ENCODE measurements at places on chromosomes 11 and 22.

- DNase-seq = no peak
- H3K27me3 ChIP-seq = peaks cover 4% of the 10 kb centered on the region
- peaks cover 2% of the 10 kb centered on the region for H3K4me1 ChIP-seq
- no peak overlapping the region for H3K27ac ChIP-seq
- no peaks in the 10 kb centered on the region for H3K36me3 ChIP-seq
Observed at GRCh38 chr11:131041331-131042040, 125.2 kb upstream of the SNX19 start.

DNA sequence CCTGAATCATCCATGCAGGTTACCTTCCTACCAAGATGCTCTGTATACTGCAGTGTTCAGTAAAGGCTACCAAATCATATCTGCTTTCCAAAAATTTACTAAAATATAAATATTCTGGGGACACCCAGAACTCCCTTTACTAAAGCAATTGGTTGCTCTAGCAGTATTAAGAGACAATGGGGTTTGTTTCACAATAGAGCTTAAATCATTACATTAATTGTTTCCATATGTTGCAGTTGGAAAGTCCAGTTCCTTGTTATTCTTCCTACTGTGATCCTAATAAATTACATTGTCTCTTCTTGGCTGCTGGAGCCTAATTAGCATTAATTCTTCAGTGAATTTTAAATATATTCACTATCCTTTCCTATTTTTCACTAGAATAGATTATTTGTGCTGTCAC, 316.0 kb upstream of the MTNR1B start:
- no peak overlapping the region for H3K27ac ChIP-seq
- no peaks in the 10 kb centered on the region for H3K27me3 ChIP-seq
- H3K4me3 ChIP-seq = no peak overlapping the region
- H3K4me1 ChIP-seq = no peaks in the 10 kb centered on the region
- no peak for DNase-seq
- no peaks in the 10 kb centered on the region for H3K36me3 ChIP-seq

GRCh38 chr11:97610000-97610399, 1220.2 kb downstream of the JRKL start:
- H3K4me3 ChIP-seq = no peak overlapping the region
- no peaks in the 10 kb centered on the region for H3K4me1 ChIP-seq
- DNase-seq = no peak

DNA sequence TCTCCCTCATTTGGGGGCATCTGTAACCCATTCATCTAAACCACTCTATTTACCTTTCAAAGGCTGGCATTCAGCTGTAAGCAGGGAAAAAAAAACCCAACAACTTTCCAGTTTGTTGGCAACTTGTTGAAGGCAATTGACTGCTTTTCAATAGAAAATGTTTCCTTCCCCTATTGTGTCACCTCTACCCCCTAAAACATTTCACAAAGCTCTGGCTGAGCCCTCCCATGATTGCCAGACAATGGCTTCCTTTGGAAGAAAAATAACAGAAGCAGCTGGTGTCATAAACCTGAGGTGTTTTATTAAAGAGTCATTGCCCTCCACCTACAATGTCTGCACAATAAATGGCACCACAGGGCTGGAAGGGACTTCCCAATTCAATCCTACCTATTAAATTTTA, 22.1 kb upstream of the PSMA1 start:
- no peak overlapping the region for H3K27ac ChIP-seq
- H3K36me3 ChIP-seq = no peaks in the 10 kb centered on the region

GRCh38 chr11:92219476-92219875, 5.1 kb upstream of the FAT3 start:
- H3K27me3 ChIP-seq = peaks cover 6% of the 10 kb centered on the region
- no peak overlapping the region for H3K27ac ChIP-seq

GRCh38 chr22:28983788-28984441, 77.7 kb downstream of the C22orf31 start:
- no peak for DNase-seq
- no peaks in the 10 kb centered on the region for H3K36me3 ChIP-seq
- H3K27me3 ChIP-seq = no peaks in the 10 kb centered on the region
- H3K27ac ChIP-seq = no peak overlapping the region

- no peak for DNase-seq
- no peaks in the 10 kb centered on the region for H3K36me3 ChIP-seq
- H3K4me1 ChIP-seq = no peaks in the 10 kb centered on the region
- no peak overlapping the region for H3K27ac ChIP-seq
Observed at GRCh38 chr11:113249491-113249763, 65.0 kb upstream of the TTC12 start.

- no peaks in the 10 kb centered on the region for H3K4me1 ChIP-seq
- DNase-seq = no peak
- peaks cover 17% of the 10 kb centered on the region for H3K36me3 ChIP-seq
- no peak overlapping the region for H3K27ac ChIP-seq
- H3K4me3 ChIP-seq = no peak overlapping the region
Observed at GRCh38 chr11:74226907-74227306, 55.8 kb downstream of the PPME1 start.

- no peak for DNase-seq
- H3K36me3 ChIP-seq = no peaks in the 10 kb centered on the region
- H3K4me3 ChIP-seq = no peak overlapping the region
- H3K27me3 ChIP-seq = peaks cover 15% of the 10 kb centered on the region
- no peak overlapping the region for H3K27ac ChIP-seq
Observed at GRCh38 chr22:21028277-21029251, 3.8 kb downstream of the SLC7A4 start.

- DNase-seq = no peak
- H3K36me3 ChIP-seq = no peaks in the 10 kb centered on the region
- H3K4me3 ChIP-seq = no peak overlapping the region
- no peaks in the 10 kb centered on the region for H3K27me3 ChIP-seq
- peaks cover 5% of the 10 kb centered on the region for H3K4me1 ChIP-seq
Observed at GRCh38 chr11:2089536-2090165, 49.5 kb downstream of the IGF2 start.

DNA sequence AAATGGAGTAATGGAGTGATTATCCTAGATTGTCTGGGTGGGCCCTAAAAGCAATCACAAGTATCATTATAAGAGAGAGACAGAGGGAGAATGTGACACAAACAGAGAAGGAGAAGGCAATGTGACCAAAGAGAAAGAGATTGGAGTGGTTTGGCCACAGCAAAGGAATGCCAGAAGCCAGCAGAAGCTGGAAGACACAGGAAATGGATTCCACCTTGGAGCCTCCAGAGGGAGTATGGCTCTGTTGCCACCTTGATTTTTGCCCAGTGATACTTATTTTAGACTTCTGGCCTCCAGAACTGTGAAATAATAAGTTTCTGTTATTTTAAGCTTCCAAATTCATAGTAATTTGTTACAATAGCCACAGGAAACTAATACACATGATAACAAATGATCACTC, 36.8 kb upstream of the OR5P2 start:
- no peaks in the 10 kb centered on the region for H3K27me3 ChIP-seq
- no peaks in the 10 kb centered on the region for H3K4me1 ChIP-seq
- DNase-seq = no peak
- H3K27ac ChIP-seq = no peak overlapping the region
- no peak overlapping the region for H3K4me3 ChIP-seq

DNA sequence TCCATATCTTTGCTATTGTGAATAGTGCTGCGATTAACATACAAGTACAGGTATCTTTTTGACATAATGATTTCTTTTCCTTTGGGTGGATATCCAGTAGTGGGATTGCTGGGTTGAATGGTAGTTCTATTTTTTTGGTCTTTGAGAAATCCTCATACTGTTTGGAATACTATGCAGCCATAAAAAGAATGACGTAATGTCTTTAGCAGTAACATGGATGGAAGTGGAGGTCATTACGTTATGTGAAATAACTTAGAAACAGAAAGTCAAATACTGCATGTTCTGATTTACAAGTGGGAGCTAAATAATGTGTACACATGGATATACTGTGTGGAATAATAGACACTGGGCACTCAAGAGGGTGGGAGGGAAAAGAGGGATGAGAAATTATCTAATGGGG, 4.0 kb upstream of the MMP10 start:
- H3K4me3 ChIP-seq = no peak overlapping the region
- no peaks in the 10 kb centered on the region for H3K36me3 ChIP-seq
- H3K27me3 ChIP-seq = no peaks in the 10 kb centered on the region
- H3K4me1 ChIP-seq = no peaks in the 10 kb centered on the region
- DNase-seq = no peak

DNA sequence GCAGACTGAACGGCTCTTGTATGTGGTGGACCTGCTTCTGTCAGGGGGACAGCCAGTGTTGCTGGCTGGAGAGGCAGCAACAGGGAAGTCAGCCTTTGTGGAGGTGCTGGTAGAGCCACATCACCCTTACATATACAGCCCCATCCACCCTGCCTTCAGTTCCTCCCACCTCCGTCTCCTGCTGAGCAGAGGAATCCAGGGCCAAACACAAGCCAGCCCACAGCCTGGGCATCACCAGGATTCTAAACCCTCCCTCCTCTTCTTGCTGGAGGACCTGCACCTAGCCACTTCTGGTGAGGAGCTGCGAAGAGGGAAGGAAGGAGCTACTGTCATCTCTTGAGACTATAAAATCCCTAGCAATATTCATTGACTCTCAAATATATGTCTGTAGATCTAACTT, 51.6 kb downstream of the DNHD1 start:
- H3K36me3 ChIP-seq = no peaks in the 10 kb centered on the region
- no peak overlapping the region for H3K27ac ChIP-seq
- H3K27me3 ChIP-seq = no peaks in the 10 kb centered on the region
- DNase-seq = no peak
- H3K4me1 ChIP-seq = peaks cover 3% of the 10 kb centered on the region
